ENCODE measurements at places on chromosomes 7 and 10. TPM values are rescaled to one million over a fixed set of nuclear protein-coding genes. Genes with fewer than 3 reads are reported as not detected.

- no peak for DNase-seq
Observed at GRCh38 chr10:87942884-87943527, 79.6 kb downstream of the PTEN start.

DNA sequence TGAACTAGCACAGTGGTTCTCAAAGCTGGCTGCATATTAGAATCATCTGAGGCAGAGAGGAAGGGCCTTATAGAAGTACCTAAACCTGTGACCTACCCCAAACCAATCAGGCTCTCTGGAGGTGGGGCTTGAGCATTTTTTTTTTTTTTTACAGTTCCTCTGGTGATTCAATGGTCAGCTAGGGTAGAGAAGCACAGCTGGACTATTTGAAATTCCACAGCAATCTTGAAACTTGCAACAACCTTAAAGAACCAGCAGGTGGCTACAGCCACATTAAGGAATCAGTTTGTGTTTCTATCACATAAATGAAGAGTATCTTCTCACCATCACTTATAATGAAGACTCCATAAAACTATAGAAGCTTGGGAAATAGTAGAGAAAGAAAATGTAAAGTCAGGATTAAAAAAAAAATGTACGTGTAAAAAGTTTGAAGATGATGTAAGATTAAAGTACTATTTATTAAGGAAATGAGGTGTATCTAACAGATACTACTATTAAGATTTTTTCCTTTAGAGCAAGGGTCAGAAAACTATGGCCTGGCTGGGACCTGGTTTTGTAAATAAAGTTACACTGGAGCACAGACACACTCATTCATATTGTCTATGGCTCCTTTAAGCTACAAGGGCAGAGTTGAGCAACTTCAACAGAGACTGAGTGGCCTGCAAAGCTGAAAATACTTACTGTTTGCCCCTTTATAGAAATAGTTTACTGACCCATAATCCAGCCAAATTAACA is 3.8 kb downstream of the RTKN2 start:
- peak; percentile 73 for DNase-seq

- no peak for DNase-seq
Observed at GRCh38 chr10:4685491-4685890, 140.5 kb upstream of the AKR1E2 start.

GRCh38 chr7:47501406-47501805 is 80.5 kb downstream of the TNS3 start:
- no peak for DNase-seq

DNA sequence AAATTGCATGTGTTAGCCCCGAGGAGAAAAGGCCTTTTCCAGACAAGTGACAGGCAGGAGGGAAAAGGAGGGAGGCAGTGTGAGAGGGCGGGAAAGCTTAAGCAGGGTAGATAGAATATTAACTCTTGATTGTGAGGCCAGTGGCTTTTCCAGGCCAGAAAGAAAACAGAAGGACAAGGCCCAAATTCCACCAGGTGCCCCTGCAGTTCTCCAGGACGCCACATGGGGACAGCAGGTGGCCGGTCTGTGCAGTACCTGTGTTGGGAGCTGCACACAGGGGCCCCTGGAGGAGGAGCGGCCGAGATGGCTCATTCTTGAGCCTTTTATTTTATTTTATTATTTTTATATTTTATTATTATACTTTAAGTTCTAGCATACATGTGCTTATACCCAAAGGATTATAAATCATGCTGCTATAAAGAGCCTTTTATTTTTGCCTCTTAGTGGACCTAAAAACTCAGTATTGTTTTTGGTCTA is 141.3 kb upstream of the KLF14 start:
- no peak for DNase-seq

DNA sequence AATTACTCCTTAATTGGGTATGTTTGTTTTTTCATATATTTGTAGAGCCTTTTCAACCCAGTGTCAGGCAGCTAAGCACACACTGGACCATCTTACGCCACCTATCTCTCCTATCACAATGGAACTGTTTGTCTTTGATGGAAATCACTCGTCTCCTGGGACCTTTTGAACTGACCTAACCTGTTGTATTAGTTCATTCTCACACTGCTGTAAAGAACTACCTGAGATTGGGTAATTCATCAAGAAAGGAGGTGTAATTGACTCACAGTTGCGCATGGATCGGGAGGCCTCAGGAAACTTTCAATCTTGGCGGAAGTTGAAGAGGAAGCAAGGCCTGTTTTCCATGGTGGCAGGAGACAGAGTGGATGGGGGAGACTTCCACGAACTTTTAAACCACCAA is 182.0 kb downstream of the TCERG1L start:
- DNase-seq = no peak

- DNase-seq = no peak
Observed at GRCh38 chr10:89684604-89685003, 16.8 kb upstream of the KIF20B start.

GRCh38 chr10:104816501-104816900 is 175.4 kb downstream of the SORCS3 start:
- no peak for DNase-seq

DNA sequence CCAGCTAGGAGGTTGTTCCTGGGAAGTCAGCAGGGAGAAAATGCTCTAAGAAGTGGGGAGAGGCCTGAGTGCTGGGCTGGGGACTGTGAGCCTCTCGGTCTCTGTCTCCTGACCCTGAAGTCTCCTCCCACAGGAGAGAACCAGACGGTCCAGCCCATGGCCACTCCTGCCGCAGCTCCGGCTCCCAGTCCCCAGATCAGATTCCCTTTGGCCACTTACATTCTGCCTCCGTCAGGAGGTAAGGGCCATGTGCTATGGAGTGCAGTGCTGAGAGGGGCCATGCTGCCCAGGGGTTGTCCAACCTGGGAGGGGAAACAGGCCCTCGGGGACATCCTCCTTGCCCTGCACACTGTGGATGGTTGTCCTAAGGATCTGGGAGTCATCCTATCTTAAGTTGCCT is 21.3 kb upstream of the ZNF467 start:
- no peak for DNase-seq

DNA sequence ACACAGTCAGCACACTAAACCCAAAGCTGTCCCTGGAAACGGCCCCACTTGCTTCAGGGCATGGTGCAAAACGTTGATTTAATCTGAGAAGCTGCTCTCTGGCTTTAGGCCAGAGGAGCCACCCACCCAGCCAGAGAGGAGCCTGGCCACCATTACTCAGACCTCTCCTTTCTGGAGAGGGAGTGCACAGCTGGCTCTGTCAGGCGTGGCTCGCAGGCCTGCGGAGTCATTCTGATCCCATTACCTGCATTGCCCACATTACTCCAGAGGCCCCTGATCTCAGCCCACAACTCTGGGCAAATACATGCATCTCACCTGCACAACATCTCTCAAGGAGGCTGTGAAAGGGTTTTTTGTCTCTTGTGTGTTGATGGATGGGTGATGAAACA is 370.0 kb upstream of the IGFBP3 start:
- no peak for DNase-seq

GRCh38 chr10:71811351-71811750 is 38.0 kb upstream of the VSIR start:
- DNase-seq = no peak

DNA sequence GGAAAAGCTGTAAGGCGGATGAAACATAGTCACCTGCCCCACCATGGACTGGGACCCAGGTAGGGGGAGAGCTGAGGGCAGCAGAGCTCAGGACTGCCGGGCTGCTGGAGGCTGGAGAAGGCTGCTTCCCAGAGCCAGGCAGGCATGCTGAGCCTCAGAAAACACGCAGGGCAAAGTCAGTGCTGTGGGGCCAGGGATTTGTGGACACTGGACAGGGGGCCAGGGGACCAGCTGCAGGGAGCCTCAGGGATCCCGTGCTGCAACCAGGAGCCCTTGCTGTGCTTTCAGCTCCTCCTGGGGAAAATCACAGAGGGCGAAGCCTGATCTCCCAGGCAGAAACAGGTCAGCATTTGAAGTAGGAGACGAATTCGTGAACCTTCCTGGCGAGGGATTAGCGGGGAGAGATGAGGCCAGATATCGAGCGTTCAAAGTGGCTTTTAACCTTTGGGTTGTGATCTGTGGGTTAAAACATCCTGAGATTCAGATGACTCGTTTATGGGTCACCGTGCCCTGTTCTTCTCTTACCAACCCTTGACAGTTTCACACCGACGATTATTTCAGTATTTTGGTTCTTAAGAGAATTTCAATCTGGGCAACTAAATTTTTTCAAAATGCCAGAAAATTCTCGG is 85.6 kb upstream of the SHH start:
- no peak for DNase-seq

- no peak for DNase-seq
Observed at GRCh38 chr10:63628526-63629362, 107.5 kb downstream of the REEP3 start.

GRCh38 chr10:106380706-106381105 is 783.8 kb downstream of the SORCS1 start:
- no peak for DNase-seq

DNA sequence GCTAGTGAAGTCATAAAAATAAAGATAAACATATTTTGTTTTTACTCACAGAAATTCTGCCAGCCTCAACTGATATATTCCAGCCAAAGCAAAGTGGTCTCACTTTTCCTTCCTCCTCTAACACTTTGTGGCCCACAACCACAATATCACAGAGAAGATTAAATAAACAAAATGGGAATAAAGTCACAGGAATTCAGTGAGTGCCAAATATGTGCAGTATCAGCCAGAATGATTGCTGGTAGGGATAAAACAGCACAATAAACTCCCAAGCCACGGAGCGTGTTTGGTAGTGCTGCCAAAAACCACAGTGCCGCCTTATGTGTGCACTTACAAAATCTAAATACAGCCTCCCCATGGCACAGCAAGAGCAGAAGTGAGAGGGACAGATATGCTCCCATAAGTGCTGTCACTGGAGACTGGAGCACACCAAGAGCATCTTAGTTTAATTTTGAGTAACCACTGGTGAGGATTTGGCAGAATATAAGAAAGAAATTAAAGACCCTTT is 155.8 kb downstream of the POM121L12 start:
- DNase-seq = no peak

DNA sequence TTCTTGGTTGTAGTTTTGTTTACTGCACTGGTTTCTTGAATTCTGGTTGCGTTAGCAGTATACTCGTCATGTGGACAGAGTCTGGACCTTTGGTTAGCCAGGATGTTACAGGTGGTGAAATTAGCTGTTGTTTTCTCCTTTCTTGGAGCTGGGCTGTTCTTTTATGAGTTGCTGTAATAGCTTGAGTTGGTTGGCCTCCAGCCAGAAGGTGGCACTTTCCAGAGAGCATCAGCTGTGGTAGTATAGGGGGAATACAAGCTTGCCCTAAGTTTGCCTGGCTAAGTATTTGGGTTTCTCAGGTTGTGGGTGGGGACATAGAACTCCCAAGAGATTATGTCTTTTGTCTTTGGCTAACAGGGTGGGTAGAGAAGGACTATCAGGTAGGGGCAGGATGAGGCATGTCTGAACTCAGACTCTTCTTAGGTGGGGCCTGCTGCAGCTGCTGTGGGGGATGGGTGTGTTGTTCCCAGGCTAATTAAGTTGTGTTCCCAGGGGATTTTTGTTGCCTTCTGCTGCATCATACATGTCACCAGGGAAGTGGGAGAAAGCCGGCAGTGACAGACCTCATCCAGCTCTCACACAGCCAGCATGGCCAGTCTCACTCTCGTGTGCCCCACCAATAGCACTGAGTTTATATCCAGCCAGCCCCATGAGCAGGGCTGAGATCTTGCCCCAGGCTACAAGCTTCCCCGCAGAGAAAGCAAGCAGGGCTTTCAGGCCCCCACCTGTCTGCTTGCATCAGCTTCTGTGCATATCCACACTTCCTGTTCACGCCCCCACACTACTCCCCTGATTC is 246.7 kb upstream of the TPK1 start:
- DNase-seq = no peak

GRCh38 chr7:140249036-140249806 is 72.4 kb upstream of the KDM7A start:
- DNase-seq = no peak

- DNase-seq = no peak
Observed at GRCh38 chr7:155922067-155922816, 110.0 kb upstream of the SHH start.

- no peak for DNase-seq
Observed at GRCh38 chr10:85658518-85658917, 708.1 kb downstream of the GRID1 start.

GRCh38 chr7:142298627-142299026 is 40.8 kb upstream of the PRSS58 start:
- no peak for DNase-seq

DNA sequence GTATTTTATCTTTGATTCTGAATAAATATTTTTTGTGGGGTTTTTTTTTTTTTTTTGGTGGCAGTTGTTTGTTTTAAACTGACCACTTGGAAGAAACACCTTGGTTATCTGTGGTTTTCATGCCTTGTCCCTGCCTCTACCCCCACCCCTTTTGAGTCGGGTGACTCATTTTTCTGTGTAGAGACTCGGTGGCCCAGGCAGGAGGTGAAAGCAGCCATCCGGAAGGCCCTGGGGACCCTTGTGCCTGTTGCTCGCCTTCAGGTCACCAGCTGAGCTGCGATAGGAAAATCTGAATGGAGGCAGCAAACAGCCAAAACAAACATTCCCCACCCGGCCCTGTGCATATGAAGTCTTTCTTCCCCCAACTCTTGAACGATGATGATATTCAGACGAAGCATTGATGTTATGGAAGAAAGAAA is 22.8 kb downstream of the CYP17A1 start:
- no peak for DNase-seq

GRCh38 chr10:129703287-129704137 is 236.5 kb downstream of the MGMT start:
- DNase-seq = no peak

DNA sequence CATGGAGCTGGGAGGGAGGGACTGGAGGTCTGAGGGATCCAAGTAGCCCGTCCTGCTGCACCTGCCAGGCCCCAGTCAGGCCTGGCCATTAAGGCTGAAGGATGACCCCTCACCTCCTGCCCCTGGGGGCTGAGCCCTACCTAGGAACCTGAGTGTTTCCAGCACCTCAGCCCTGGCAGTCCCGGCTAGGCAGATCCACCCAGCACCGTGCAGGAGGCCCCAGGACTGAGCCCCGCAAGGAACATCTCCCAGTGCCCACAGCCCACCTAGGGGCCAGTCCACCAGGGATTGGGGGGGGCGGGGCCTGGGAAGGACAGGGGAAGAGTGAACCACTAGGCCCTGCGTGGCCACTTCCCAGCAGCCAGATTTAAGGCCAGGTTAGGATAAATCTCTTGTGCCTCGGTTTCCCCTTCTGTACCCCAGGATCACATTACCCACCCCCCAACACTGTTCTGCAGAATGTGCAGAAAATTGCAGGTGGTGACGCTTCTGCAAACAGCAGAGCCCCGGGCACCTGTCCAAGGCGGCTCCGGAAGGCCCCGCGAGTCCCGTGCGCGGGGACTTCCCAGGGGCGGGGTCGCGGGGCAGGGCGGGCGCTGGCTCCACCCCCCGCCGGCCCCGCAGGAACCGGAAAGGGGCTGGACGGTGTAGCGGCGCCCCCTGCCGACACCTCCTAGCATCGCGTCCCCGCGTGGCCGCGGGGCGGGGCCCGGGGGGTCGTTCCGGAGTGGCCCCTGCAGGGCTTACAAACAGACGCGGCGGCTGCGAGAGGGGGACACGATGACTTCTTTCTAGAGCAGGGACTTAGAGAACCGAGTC is 55.9 kb downstream of the PWWP2B start:
- peak; percentile 52 for DNase-seq

GRCh38 chr7:2106440-2106839 is 126.3 kb downstream of the MAD1L1 start:
- no peak for DNase-seq

EGFR gene
- total RNA-seq = 25.1 TPM

BTBD16 gene
- 0.45 TPM for total RNA-seq

TMEM176B gene
- total RNA-seq = not detected

GBX1 gene
- total RNA-seq = not detected

TRIM50 gene
- 0.47 TPM for total RNA-seq

ZNF138 gene
- 6.6 TPM for total RNA-seq

TRIM74 gene
- total RNA-seq = not detected

ANKRD61 gene
- 0.72 TPM for total RNA-seq

MET gene
- 80.5 TPM for total RNA-seq

CACNA2D1 gene
- total RNA-seq = 15.7 TPM

ZNF775 gene
- 4.4 TPM for total RNA-seq

Measured in NCI-H460 (cell line).